ENCODE measurements at places on chromosomes 3 and 15. TPM values are rescaled to one million over a fixed set of nuclear protein-coding genes. Genes with fewer than 3 reads are reported as not detected.

The IGSF10 gene
- total RNA-seq: 5.6 TPM

The AP4E1 gene
- total RNA-seq: 10.0 TPM

The SLC24A5 gene
- total RNA-seq: not detected

The GUCA1C gene
- total RNA-seq: not detected

The PHC3 gene
- total RNA-seq: 58.1 TPM

The FANCD2OS gene
- total RNA-seq: not detected

The IL20RB gene
- total RNA-seq: 0.86 TPM

The HES1 gene
- 108 TPM for total RNA-seq

The GPX1 gene
- total RNA-seq: 97.9 TPM

The MFSD1 gene
- total RNA-seq: 31.5 TPM

The PPARG gene
- total RNA-seq: 13.3 TPM

The ARNT2 gene
- total RNA-seq: 20.2 TPM

The GCSAM gene
- total RNA-seq: 1.2 TPM

The TMEM207 gene
- not detected for total RNA-seq

The FOXB1 gene
- total RNA-seq: not detected

The GOLGA8G gene
- total RNA-seq: not detected

The SERINC4 gene
- 0.09 TPM for total RNA-seq

The GOLGA8T gene
- total RNA-seq: 0.51 TPM

The A4GNT gene
- total RNA-seq: not detected

The ELP6 gene
- total RNA-seq: 49.2 TPM

The ARPP21 gene
- total RNA-seq: 0.67 TPM

The SIDT1 gene
- not detected for total RNA-seq

The SLC12A1 gene
- 0.14 TPM for total RNA-seq

The IL16 gene
- total RNA-seq: 0.27 TPM

The FETUB gene
- total RNA-seq: not detected

The UBA7 gene
- total RNA-seq: 139 TPM

The IQCF5 gene
- total RNA-seq: not detected

The SUCLG2 gene
- 35.9 TPM for total RNA-seq

The APBA2 gene
- 34.3 TPM for total RNA-seq

The ILDR1 gene
- total RNA-seq: 4.1 TPM
